ENCODE measurements at places on chromosomes 3 and 15. TPM values are rescaled to one million over a fixed set of nuclear protein-coding genes. Genes with fewer than 3 reads are reported as not detected.

Gene SUSD5
- not detected for total RNA-seq

Gene B2M
- total RNA-seq: 2,186 TPM

Gene SI
- total RNA-seq: not detected

DNA sequence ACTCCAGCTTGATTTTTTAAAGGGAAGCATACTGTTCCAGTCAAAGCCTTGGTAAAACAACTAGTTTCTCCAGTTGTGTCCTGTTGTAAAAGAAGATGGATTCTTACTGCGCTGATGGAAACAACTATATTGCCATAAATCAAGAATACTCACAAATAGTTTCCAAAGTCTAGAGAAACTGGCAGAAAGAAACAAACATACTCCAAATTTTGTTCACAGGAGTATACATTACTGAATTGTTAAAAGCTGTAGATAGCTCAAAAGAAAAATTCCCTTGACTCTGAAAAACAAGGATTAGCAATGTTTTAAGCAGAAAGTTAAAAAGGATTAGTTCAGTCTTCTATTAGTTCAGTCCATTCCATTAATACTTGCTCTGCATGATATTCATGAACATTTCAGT is 27.6 kb downstream of the SORD start:
- no peak overlapping the region for H3K27ac ChIP-seq
- peaks cover 23% of the 10 kb centered on the region for H3K4me1 ChIP-seq
- peaks cover 54% of the 10 kb centered on the region for H3K36me3 ChIP-seq
- H3K4me3 ChIP-seq: no peak overlapping the region

- no peak overlapping the region for H3K4me3 ChIP-seq
- DNase-seq: no peak
- H3K27me3 ChIP-seq: no peaks in the 10 kb centered on the region
- H3K27ac ChIP-seq: no peak overlapping the region
These were observed 25.5 kb downstream of the SEC62 start for GRCh38 chr3:169992156-169992555.

Measured in Karpas-422 (cell line).